ENCODE measurements at places on chromosomes 5 and 9. TPM values are rescaled to one million over a fixed set of nuclear protein-coding genes. Genes with fewer than 3 reads are reported as not detected.

- no peak for DNase-seq
These were observed 5.7 kb downstream of the MAPKAP1 start for GRCh38 chr9:125701351-125701750.

- no peak for DNase-seq
These were observed 29.2 kb downstream of the CSNK1A1 start for GRCh38 chr5:149521739-149522685.

The OMD gene
- 0.50 TPM for total RNA-seq

GRCh38 chr9:70477146-70477745, 62.8 kb upstream of the KLF9 start:
- no peak for DNase-seq

DNA sequence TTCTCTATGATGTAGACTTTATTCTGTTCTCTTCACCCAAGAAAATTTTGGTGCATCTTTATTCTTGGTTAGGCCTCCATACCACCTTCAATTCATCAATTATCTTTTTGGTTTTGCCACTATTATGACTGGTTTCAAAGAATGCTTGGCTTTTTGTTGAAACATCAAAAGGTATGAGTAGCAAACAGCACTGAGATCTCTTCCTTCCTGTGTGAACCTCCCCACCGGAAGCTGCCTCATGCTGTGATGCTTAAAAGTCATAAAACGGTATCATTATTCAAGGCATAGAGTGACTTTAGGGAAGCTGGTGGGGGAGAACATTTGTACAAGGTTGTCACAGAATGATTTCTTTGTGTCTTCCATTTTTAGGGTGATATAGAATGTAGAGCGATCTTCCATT, 70.6 kb downstream of the IQGAP2 start:
- no peak for DNase-seq

The DPP7 gene
- 75.3 TPM for total RNA-seq

GRCh38 chr5:547086-547924, 23.1 kb upstream of the SLC9A3 start:
- DNase-seq, result peak; percentile 32

DNA sequence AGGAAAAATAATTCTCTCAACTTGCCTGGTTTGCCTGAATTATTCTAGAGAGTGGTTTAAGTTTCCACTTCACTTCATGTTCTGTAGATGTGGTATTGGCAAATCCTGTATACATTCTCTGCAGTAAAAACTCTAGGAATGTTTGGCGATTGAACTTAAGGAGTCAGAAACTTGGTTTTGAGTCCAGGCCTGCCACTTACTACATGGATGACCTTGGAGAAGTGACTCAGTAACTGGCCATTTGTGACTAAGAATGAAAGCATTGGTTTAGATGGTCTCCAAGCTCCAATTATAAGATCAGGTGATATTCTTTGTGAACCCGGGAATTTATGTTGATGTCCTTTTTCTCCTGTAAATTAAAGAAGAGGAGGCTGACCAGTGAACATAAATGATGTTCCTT, 233.8 kb downstream of the GAS1 start:
- no peak for DNase-seq

The WNT8A gene
- total RNA-seq, result not detected

DNA sequence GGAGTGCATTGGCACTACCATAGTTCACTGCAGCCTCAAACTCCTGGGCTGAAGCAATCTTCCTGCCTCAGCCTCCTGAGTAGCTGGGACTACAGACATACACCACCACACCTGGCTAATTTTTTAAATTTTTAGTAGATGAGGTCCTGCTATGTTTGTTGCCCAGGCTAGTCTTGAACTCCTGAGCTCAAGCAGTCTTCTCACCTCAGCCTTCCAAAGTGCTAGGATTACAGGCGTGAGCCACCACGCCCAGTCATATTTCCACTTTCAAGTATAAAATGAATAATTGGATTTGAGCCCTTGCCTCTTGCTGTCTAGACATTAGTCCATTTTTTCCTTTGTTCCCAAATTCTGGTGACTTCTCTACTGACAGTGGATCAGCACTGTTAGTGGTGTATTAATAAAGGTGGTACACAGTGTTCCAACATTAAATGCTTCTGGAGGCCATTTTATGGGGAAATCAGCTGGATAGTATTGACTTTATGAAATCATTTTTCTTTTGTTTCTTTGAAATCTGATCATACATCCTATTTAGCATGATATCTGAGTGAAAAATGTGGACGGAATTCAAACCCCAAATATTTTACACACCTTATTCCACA, 15.9 kb downstream of the ATP6V0E1 start:
- DNase-seq, result no peak

DNA sequence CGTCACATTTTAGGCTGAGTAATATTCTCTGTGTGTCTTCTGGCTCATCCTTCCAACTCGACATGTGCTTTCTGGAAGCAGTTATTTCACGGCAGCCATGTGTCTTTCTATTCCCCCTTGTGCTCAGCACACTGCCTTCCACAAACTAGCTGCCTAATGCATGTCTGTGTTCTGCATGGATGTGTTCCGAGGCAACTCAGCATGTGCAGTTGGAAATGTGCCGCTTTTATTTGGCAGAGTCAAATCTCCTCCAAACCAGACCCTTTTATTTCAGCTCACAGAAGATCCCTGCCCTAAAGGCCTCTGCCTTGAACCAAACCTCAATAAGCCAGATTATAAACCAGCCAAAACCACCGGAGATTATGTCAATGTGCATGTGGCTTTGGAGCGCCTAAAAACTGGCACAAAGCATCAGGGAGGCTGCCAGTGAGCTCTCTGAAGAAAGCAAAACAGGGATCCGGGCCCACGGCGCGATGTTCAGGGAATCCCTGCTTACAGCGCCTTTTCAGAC, 360.2 kb downstream of the DEPDC1B start:
- DNase-seq, result peak; percentile 55

The SH2D3C gene
- total RNA-seq, result 10.0 TPM

DNA sequence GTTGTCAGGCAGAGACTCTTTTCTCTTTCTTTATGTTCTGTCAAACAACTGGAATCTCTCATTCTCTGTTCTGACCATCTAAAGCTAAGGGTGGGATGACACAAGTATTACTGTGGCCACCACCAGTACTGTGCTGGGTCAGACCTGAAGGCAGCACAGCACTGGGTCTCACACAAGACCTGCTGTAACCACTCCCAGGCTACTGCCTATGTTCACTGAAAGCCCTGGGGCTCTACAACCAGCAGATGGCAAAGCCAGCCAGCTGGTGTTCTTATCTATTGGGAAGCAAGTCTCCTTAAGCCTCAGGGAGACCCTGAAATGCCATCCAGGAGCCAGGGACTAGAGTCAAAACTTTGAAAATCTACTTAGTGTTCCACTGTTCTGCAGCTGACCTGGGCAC, 189.5 kb downstream of the SLCO4C1 start:
- DNase-seq, result no peak

The SEMA5A gene
- total RNA-seq, result 1.4 TPM

The PAIP1 gene
- 143 TPM for total RNA-seq

DNA sequence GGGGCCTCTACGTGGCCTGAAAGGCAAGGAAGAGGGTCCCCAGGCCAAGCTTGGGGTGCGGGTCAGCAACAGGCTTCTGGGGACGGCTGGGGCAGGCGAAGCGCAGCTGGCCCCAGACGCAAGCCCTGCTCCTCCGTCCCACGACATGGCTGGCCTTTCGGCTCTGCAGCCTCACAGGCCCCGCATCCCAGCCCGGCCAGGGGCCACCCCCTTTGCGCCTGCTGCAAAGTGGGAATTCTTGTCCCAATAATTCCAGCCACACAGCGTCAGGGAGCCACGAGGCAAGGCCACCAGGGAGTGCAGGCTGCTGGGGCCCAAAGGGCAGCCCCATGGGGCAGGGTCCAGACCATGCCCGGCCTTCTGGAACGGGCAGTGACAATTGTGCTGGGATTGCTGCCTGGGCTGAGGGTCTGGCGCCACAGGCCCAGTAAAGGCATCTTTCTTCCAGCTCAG, 1.1 kb upstream of the ENTPD2 start:
- DNase-seq, result no peak

DNA sequence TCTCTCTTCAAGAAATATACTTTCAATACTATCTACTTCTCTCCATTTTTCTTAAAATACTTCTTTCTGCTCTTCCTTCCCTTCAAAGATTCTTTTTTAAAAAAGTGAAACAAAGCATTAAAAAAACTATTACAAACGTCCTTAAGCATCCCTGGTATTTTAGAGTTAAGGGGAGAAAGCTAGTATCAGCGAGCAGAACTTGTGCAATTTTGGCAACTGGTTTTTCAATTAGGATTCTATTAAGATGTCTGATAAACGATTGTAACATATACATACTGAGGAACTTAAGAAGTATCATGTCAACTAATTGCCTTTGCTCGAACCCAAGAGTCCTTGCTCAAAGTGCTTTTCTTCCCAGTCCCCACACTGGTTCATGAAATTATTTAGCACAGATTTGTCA, 459.2 kb downstream of the BNC2 start:
- DNase-seq, result no peak

- peak; percentile 44 for DNase-seq
These were observed 16.5 kb downstream of the NACC2 start for GRCh38 chr9:136078498-136079011.

DNA sequence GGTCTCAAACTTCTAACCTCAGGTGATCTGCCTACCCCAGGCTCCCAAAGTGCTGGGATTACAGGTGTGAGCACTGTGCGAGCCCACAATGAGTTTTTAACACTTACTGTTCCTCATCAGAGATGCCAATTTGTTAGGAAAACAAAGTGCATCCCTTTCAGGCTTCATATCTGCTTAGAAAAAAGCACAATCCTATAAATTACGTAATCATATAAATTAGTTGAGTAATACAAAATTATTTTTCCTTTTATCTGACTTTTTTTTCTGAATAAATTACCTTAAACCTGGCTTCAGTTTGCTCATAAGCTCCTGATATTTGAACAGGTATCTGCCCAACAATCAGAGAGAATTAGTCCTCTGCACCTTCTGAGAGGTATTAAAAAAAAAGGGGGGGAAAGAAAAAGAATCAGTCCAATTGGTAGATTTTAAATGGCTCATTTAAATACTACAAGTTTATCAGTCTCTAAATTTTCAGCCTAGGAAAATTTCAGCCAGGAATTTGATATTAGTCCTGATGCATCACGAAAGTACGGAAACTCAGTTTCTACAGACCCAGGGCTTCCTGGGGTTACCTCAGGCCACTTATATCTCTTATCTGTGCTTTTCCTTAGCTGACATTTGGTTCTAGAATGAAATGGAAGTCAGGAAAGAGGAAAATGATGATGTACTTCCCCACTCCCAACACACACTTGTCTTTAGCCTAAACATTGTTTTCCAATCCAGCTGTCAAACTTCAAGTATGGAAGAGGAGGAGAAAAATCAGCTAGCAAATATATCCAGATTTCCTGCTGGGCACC, 26.8 kb downstream of the ITGA1 start:
- no peak for DNase-seq

GRCh38 chr9:893843-894420, 52.4 kb downstream of the DMRT1 start:
- no peak for DNase-seq

The TSSK1B gene
- not detected for total RNA-seq

The FAM193B gene
- 28.4 TPM for total RNA-seq

- no peak for DNase-seq
These were observed 33.1 kb downstream of the GTF3C4 start for GRCh38 chr9:132703336-132703735.

The SLC6A7 gene
- total RNA-seq, result not detected

DNA sequence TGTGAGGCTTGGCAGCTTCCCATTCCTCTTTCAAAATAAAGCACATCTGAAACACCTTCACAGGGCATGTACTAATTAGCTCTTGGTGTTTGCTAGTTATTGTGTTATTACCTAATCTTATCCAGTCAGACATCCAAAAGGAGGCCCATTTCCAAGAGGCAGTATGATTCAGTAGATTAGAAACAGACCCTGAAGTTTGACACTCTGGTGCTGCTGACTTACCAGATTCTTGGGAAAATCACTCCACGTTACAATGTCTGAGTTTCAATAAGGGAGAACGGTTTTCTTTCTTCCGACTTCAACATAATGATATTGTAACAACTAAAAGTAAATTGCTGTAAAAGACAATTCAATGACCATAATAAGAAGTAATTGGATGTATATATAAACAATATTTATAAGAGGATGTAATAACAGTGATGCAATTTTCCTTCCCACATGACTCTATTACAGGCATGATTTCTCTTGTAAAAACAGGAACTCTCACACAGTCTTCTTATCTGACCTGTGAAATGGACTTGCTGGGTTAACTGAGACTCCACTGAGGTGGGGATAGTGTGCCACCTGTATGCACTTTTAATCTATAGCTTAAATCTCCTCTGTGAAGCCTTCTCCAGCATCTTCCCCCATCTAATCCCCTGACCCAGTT, 181.3 kb upstream of the ELL2 start:
- DNase-seq, result no peak

The FOXD4L4 gene
- total RNA-seq, result not detected

- no peak for DNase-seq
These were observed 59.8 kb upstream of the RXRA start for GRCh38 chr9:134266418-134266817.

- DNase-seq, result no peak
These were observed 148.7 kb downstream of the FAM174A start for GRCh38 chr5:100683881-100684280.

DNA sequence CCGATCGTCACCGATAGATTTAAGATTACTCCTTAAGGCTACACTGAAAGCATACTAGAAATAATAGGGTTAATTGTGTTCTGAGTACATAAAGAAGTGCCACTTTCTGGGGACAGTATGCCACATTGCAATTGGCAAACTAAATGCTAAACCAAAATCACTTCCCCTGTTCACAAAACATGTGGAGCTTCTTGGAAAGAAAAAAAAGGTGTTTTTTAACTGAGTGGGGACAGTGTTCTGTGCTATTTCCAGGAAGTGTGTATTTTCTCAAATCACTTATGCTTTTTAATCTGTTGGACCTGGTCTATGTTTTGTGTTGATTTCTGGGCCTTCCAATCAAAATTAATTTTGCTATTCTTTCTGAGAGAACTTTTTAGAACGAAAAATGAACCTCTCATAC, 149.3 kb upstream of the MPDZ start:
- no peak for DNase-seq

DNA sequence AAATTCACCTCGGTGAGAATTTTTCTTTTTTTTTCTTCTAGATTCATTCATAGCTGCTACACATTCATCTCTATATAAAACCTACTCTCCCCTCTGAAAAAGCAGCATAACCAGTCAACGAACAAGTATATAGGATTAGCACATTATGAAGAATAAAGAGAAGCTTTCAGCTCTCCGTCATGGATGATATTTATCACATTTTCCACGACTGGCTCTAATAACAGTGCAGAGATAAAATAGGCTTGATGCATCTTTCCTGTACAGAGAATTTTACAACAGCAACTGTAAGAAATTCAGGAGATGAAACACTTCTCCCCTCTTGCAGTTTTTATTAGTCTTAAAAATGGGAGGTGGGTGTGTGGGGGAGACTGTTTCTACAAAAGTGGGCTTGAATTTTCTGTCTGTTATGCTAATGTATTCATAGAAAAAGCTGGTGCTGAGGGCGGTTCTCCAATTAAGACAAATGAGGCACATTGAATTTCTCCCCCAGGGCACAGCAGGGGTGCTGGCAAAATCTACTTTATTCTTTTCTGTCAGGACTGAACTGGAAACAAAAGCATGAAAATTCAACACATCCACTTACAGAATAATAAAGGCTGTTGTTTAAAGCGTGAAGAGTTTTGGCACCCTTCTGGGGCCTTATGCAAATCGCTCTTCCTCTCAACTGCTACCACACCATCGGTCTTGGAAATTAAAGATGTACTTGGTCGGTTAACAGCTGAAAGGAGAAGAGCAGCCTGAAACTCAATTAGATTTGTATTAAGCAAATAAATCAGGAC, 233.9 kb upstream of the ZNF608 start:
- no peak for DNase-seq

The MEGF9 gene
- 6.1 TPM for total RNA-seq

GRCh38 chr5:14383923-14384322, 197.7 kb upstream of the OTULINL start:
- no peak for DNase-seq
